ENCODE measurements at places on chromosomes 16 and 17.

- no peak for DNase-seq
Observed at GRCh38 chr16:53626161-53626560, 77.5 kb downstream of the RPGRIP1L start.

DNA sequence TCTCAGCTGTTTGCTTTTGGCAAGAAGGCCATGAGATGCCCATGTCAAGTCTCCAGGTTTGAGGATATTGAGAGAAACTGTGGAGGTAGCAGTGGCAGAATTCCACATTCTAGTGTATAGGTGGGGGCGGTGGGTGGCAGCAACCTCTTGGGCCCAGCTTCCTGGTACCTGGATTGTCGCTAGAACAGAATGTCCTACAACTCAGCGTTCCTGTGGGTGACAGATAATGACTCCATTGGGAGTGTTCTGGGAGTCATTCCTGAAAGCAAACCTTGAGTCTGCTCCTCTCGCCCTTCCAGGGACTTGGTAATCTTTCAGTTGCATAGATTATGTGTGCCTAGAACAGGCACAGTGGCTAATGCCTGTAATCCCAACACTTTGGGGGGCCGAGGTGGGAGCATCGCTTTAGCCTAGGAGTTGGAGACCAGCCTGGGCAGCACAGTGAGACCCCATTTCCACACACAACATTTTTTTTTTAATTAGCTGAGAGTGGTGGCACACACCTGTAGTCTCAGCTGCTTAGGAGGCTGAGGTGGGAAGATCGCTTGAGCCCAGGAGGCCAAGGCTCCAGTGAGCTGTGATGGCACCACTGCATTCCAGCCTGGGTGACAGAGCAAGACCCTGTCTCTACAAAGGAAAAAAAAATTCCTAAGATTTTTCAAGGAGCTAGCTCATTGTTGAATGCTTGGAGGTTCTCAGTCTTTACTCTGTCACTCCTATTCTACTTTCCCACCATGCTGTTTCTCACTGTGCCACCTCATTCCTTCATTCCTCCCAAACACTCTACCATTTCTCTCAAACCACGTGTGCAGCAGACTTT lies 37.9 kb upstream of the METTL16 start:
- no peak for DNase-seq

GRCh38 chr17:40157973-40158372 lies 17.6 kb downstream of the CASC3 start:
- no peak for DNase-seq

DNA sequence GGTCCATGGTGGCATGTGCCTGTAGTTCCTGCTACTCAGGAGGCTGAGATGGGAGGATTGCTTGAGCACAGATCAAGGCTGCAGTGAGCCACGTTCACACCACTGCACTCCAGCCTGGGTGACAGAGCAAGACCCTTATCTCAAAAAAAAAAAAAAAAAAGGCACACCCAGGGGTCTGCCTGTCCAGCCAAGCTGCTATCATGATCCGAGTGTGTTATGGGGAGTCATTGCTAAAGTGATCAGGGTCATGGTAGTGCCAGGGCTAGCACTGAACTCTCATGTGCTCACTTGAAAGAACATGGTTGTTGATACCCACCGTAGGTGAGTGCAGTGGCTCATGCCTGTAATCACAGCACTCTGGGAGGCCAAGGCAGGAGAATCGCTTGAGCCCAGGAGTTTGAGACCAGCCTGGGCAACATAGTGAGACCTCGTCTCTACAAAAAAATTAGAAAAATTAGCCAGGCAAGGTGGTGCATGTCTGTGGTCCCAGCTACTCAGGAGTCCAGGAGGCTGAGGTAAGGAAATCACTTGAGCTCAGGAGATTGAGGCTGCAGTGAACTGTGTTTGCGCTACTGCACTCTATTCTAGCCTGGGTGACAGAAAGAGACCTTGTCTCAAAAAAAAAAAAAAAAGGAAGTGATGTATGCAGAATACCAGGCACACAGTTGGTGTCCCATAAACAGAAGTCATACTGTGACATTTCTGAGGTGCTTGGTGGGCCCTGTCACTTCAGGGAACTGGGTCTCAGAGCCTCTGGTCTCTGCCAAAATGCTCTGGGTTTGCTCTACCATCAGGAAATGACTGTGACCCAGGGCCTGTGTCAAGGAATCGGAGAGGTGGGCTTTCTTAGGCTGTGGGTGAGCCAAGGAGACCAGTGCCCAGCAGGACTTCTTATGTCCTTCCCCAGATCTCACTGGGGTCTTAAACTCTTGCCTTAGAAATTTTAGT lies 2.2 kb downstream of the PRM1 start:
- no peak for DNase-seq

GRCh38 chr16:84874983-84875382 lies 55.2 kb downstream of the CRISPLD2 start:
- no peak for DNase-seq

GRCh38 chr16:55836158-55836611 lies 3.3 kb upstream of the CES1 start:
- no peak for DNase-seq

DNA sequence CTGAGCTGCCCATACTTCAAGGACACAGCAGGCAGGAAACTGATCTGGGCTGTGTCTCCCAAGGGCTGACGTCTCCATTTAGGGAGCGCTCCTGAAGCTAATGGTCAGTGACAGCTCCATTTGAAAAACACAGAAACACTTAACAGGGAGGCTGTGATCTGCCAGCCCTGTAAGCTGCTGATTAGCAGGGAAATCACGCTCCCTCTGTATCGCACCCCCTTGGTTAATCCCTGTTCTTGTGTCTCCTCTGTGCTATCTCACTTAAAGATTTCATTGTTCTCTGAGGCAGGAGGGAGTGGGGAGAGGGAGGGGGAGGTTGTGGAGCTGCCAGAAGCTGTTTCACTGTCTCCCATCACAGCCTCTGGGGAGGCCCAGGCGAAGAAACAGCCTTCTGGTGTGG lies 47.4 kb upstream of the CACNG3 start:
- DNase-seq, result no peak

DNA sequence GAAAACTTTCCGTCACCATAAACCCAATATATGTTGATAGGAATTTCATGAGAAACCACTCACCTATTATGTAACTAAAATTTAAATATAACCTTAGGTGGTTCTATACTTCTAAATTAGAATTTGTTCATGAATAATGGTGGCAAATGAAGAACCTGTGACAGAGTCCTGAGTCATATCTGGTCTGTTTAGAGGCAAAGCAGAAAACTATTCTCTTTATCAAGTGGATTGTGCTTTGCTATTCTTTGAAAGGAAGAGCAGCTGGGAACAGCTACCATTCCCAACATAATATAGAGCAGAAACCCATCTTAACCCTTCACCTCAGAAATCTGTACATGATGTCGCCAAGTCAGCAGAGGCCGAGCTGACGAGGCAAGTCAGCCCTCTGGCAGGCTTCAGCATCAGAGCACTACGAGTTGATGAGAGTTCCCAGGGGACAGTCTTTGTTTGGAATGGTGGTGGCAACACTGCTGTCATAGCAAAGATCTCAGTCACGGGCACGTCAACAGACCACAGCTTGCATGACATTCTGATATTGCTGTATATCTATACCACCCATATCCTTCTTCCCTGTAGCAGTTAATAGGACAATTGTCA lies 631.9 kb upstream of the CA10 start:
- no peak for DNase-seq

GRCh38 chr17:50952013-50952412 lies 85.9 kb upstream of the TOB1 start:
- no peak for DNase-seq

GRCh38 chr17:57602896-57603295 lies 142.2 kb downstream of the CCDC182 start:
- DNase-seq, result no peak

DNA sequence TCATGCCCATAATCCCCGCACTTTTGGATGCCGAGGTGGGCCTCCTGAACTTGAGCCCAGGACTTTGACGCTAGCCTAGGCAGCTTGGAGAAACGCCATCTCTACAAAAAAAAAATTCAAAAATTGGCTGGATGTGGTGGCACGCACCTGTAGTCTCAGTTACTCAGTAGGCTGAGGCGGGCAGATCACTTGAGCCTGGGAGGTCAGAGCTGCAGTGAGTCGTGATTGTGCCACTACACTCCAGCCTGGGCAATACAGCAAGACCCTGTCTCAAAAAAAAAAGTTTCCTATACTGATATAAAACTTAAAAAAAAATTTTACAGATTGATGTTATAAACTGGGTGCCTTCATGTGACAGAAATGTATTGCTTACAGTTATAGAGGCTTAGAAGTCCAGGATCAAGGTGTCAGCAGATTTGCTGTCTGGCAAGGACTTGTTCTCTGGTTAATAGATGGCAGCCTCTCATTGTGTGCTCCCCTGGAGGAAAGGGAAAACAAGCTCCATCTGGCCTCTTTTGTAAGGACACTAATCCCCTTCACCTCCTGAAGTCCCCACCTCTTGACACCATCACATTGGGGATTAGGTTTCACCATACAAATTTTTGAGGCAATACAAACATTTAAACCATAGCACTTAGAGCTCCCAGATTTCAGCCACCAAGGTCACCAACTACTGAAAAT lies 8.5 kb upstream of the CES3 start:
- no peak for DNase-seq

DNA sequence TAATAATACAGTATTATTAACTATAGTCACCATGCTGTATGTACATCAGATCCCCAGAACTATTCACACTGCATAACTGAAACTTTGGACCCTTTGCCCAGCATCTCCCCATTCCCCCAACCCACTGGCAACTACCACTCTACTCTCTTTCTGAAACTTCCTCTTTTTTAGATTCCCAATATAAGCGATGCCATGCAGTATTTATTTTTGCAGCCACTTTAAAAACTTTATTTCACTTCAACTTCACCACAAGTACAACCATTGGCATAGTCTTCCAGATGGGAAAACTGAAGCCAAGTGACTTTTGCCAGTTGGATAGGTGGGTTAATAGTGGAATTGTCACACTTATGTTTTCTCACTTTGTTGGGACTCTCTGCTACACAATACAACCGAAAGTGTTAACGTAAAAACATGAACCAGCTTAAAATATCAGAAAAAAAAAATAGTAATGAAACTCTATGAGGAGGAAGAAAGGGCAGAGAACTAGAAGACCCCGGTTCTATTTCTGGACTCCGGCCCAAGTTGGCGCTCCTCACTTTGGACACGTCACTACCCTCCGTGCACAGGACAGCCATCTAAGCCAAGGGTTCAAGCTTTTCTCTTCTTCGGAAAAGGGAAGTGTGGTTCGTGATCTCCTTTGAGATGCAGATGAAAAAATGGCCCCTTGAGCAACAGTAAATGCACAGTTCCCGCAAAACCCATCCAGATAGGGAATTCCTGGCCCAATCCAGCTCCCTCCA lies 743 bp downstream of the SHCBP1 start:
- DNase-seq, result no peak

- DNase-seq, result peak; percentile 60
Observed at GRCh38 chr17:8436169-8436843, 622 bp downstream of the NDEL1 start.

DNA sequence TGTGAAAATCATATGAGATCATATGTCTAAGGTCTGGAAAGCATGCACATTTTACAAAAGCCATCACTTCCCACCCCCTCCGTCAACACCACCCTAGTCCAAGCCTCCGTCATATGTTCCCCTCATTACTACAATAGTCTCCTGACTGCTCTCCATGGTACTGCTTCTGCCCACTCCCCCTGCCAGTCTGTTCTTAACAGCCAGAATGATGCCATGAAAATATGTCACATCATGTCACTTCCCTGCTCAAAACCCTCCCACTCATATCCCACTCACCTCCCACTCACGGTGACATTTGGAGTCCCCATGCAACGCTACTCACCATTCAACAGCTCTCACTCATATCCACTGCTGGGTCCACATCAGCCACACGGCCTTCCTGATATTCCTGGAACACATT lies 432.3 kb downstream of the XYLT1 start:
- no peak for DNase-seq
